ENCODE measurements at places on chromosomes 5 and 9.

- H3K4me1 ChIP-seq: no peaks in the 10 kb centered on the region
- H3K27ac ChIP-seq: no peak overlapping the region
- H3K27me3 ChIP-seq: no peaks in the 10 kb centered on the region
- H3K36me3 ChIP-seq: no peaks in the 10 kb centered on the region
- DNase-seq: no peak
These were observed 73.3 kb downstream of the CMYA5 start for GRCh38 chr5:79762929-79763328.

GRCh38 chr5:132104556-132104955 is 31.0 kb downstream of the CSF2 start:
- H3K27ac ChIP-seq: no peak overlapping the region
- no peaks in the 10 kb centered on the region for H3K36me3 ChIP-seq
- H3K4me3 ChIP-seq: no peak overlapping the region
- H3K27me3 ChIP-seq: no peaks in the 10 kb centered on the region

DNA sequence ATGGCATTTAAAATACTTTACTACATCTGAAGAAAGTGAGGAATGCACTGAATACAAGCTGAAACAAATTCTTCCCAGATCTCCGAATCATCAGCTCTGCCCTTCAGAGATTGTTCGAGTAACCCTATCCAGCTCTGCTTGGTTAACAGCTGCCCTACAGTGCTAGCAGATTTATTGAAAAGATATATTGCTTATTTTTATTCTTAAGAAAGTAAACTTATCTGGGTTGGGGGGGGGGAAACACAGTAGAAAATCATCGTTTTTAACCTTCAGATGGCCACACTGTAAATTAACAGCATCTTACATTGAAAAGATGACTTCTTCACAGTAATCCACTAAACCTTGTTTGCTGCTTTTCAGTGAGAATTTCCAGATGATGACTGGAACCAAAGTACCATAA is 210.8 kb downstream of the NFIB start:
- no peak for DNase-seq
- H3K36me3 ChIP-seq: no peaks in the 10 kb centered on the region
- H3K27ac ChIP-seq: no peak overlapping the region
- H3K4me1 ChIP-seq: peaks cover 1% of the 10 kb centered on the region

DNA sequence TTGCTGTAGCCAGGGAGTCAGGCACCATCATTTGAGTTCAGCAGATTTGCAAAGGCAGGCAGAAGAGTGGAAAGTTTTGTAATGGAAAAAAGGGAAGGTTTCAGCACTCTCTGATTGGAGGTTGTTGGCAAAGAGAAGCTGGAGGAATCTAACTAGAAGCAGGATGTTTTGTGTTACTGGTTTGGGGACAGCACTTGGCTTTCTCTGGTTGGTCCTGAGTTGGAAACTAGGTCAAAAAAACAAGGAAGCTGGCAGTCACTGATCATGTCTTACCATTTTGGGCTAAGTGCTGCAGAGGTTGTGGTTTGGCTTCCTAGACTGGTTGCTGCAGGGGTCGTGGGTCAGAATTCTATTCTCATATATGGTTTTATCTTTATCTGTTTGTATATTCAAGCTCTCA is 189.8 kb downstream of the DRD1 start:
- no peaks in the 10 kb centered on the region for H3K36me3 ChIP-seq
- H3K4me1 ChIP-seq: no peaks in the 10 kb centered on the region
- H3K27me3 ChIP-seq: no peaks in the 10 kb centered on the region

GRCh38 chr9:2709645-2710101 is 7.6 kb upstream of the KCNV2 start:
- no peaks in the 10 kb centered on the region for H3K27me3 ChIP-seq
- H3K4me1 ChIP-seq: no peaks in the 10 kb centered on the region
- no peak for DNase-seq
- no peaks in the 10 kb centered on the region for H3K36me3 ChIP-seq
- H3K4me3 ChIP-seq: no peak overlapping the region

GRCh38 chr9:109455391-109455790 is 42.7 kb downstream of the PTPN3 start:
- H3K4me1 ChIP-seq: no peaks in the 10 kb centered on the region
- no peak for DNase-seq
- H3K36me3 ChIP-seq: no peaks in the 10 kb centered on the region
- H3K4me3 ChIP-seq: no peak overlapping the region

Data from ovary (tissue), 10 donors.